Left lung (tissue), 14 donors: ENCODE measurements at places on chromosomes 12 and 14. TPM values are rescaled to one million over a fixed set of nuclear protein-coding genes. Genes with fewer than 3 reads are reported as not detected.

Gene TAS2R7
- total RNA-seq, result not detected

DNA sequence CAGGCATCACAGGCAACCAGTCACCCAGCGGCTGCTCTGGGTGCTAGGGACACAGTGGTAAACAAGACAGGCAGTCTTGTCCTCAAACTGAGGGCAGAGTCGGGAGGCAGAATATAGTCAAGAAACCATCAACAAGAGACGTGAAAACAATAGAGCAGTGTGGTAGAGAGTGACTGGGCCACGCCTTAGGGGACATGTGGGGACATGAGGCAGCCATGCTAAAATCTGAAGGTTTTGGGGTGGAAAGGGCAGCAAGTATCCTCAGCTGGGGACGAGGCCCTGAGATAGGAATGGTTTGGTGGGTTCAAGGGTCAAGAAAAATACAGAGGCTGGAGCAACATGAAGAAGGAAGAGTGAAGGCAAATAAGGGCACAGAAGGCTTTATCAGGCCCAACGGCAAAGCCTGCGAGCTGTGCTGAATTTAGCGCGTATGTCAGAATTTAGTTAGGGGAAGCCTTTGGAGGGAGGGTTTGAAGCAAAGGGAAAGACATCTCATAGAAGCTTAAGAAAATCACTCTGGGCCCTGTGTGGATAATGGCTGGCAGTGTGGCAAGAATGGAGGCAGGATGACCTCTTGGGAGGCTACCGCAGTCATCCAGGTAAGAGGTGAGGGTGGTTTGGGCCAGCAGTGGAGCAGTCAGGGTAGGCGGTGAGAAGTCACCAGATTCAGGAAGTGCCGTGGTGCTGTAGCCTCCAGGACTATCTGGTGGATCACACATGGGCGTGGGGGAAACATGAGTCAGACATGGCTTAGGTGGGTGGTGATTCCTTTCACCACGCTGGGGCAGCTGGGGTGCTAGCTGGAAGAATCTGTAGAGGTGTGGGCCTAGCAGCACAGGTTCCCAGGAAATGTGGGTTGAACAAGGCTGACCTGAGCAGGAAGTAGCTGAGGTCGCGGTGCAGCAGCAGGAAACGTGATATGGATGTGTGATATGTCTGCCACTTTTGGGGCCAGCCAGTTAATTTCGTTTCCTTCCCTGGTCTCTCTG is 3.0 kb downstream of the EVL start:
- no peaks in the 10 kb centered on the region for H3K27me3 ChIP-seq
- H3K27ac ChIP-seq, result peak overlapping the region; percentile 88
- H3K4me3 ChIP-seq, result no peak overlapping the region
- H3K4me1 ChIP-seq, result peaks cover 12% of the 10 kb centered on the region
- H3K36me3 ChIP-seq, result no peaks in the 10 kb centered on the region

Gene PLEKHG3
- 31.9 TPM for total RNA-seq

DNA sequence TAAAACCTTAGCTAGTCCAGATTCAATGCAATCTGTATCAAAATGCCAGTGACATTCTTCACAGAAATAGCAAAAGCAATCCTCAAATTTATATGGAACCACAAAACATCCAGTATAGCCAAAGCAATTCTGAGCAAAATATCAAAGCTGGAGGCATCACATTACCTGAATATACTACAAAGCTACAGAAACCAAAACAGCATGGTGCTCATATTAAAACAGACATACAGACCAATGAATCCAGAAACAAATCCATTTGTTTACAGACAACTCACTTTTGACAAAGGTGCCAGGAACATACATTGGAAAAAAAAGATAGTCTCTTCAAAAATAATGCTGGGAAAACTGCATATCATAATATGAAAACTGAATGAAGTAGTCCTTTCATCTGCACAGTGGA is 4.8 kb downstream of the KLRC4 start:
- H3K4me1 ChIP-seq, result no peaks in the 10 kb centered on the region
- no peak overlapping the region for H3K4me3 ChIP-seq
- no peaks in the 10 kb centered on the region for H3K36me3 ChIP-seq

Gene CLEC2D
- 15.9 TPM for total RNA-seq

DNA sequence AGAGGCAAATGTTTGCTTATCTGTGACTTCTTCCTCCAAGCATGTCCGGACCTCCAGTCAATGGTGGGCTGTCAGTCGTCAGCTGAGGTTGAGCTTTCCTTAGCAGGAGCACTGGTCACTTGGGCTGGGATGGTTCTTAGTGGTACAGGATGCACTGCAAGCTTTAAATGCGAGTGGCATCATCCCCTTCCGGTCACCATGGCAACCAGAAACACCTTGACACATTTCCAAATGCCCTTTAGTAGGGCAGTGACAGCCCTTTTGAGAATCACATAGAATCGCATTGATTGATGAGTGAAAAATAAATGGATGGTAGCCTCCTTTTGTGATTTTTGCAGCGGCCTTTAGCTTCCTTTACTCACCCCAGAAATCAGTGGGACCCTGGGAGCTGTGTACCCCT is 24.1 kb downstream of the NTF3 start:
- no peak overlapping the region for H3K27ac ChIP-seq
- no peaks in the 10 kb centered on the region for H3K4me1 ChIP-seq
- no peaks in the 10 kb centered on the region for H3K36me3 ChIP-seq
- no peak for DNase-seq

DNA sequence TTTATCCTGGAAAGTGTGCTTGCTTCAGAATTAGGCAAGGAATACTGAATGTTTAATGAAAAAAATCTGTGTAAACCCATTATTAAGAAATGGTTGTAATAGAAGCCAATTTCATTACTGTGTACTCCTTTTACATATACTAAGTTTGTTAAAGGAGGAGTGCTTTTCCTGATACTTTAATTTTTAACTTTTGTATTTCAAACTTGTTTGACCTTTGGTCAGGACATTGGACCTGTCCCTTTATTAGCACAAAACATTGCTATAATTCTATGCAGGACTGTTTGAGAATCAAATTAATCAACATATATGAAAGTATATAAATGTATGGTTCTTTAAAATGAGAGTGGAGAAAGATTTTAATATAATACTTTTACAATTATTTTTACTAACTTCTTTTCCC is 659.6 kb downstream of the TMTC2 start:
- no peaks in the 10 kb centered on the region for H3K27me3 ChIP-seq
- no peaks in the 10 kb centered on the region for H3K4me1 ChIP-seq
- H3K27ac ChIP-seq, result no peak overlapping the region
- H3K4me3 ChIP-seq, result no peak overlapping the region
- H3K36me3 ChIP-seq, result no peaks in the 10 kb centered on the region

GRCh38 chr12:130431176-130431575 is 93.5 kb downstream of the PIWIL1 start:
- no peaks in the 10 kb centered on the region for H3K27me3 ChIP-seq
- H3K27ac ChIP-seq, result no peak overlapping the region
- DNase-seq, result no peak
- no peak overlapping the region for H3K4me3 ChIP-seq
- H3K4me1 ChIP-seq, result no peaks in the 10 kb centered on the region

GRCh38 chr12:118327391-118327790 is 45.3 kb downstream of the TAOK3 start:
- no peak overlapping the region for H3K4me3 ChIP-seq
- H3K27ac ChIP-seq, result no peak overlapping the region
- no peaks in the 10 kb centered on the region for H3K36me3 ChIP-seq
- DNase-seq, result no peak
- no peaks in the 10 kb centered on the region for H3K27me3 ChIP-seq

Gene MMP14
- total RNA-seq, result 225 TPM

Gene ATF1
- 33.0 TPM for total RNA-seq

- H3K4me3 ChIP-seq, result no peak overlapping the region
- DNase-seq, result no peak
- H3K4me1 ChIP-seq, result no peaks in the 10 kb centered on the region
- no peaks in the 10 kb centered on the region for H3K36me3 ChIP-seq
- no peak overlapping the region for H3K27ac ChIP-seq
Observed at GRCh38 chr12:95922231-95922630, 20.2 kb downstream of the CCDC38 start.

DNA sequence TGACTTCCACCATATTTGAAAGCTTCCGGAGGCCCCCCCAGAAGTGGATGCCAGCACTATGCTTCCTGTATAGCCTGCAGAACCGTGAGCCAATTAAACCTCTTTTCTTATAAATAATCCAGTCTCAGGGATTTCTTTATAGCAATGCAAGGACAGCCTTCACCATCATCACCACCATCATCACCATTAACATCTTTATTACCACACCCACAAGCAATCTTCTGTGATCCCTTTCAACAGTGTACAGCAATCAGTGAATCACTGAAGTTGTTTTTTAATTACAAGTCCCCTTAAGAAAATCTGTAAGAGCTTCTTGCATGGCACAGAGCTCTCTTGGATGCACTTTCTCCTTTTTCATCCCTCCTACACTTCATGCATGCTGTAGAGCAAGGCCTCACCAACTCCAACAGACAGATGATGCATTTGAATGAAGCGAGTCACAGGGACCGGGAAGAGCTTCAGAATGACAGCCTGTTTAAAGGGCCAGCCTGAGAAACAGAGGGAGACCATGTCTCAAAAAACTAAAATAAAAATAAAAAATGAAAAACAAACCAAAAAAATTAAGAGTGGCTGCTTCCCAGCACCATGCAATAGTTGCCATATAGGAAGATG is 83.6 kb upstream of the VASH1 start:
- H3K27ac ChIP-seq, result no peak overlapping the region
- H3K27me3 ChIP-seq, result no peaks in the 10 kb centered on the region
- no peaks in the 10 kb centered on the region for H3K4me1 ChIP-seq
- no peaks in the 10 kb centered on the region for H3K36me3 ChIP-seq
- DNase-seq, result no peak

Gene COX8C
- not detected for total RNA-seq

DNA sequence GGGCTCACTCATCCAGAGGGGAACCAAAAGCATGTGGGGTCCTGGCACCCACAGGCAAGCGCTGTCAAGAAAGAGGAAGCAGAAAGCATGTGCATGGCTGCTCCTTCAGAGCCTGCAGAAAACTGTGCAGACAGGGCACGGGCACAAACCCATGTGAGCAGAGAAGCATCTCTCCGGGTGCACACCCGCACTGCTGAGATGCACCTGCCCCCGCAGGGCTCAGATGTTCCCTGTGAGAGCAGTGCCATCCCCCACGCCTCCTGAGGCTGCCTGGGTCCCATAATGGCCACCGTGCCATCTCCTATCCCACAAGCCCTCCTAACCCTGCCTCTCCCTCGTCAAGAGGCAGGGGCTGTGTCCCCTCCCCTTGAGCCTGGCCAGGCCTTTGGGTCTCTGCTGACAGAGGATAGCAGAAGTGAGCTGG is 32.3 kb upstream of the INF2 start:
- no peak for DNase-seq
- no peaks in the 10 kb centered on the region for H3K36me3 ChIP-seq
- H3K4me1 ChIP-seq, result no peaks in the 10 kb centered on the region
- H3K27ac ChIP-seq, result no peak overlapping the region
- H3K4me3 ChIP-seq, result no peak overlapping the region
- H3K27me3 ChIP-seq, result no peaks in the 10 kb centered on the region

GRCh38 chr12:77995436-77996167 is 164.9 kb downstream of the NAV3 start:
- H3K4me1 ChIP-seq, result peaks cover 16% of the 10 kb centered on the region
- no peak for DNase-seq
- H3K36me3 ChIP-seq, result no peaks in the 10 kb centered on the region

Gene DCN
- total RNA-seq, result 1,049 TPM

Gene RPL10L
- not detected for total RNA-seq

- H3K27ac ChIP-seq, result no peak overlapping the region
- H3K36me3 ChIP-seq, result no peaks in the 10 kb centered on the region
- no peak for DNase-seq
Observed at GRCh38 chr14:53947094-53947445, 9.6 kb downstream of the BMP4 start.

Gene DUSP16
- total RNA-seq, result 45.6 TPM

DNA sequence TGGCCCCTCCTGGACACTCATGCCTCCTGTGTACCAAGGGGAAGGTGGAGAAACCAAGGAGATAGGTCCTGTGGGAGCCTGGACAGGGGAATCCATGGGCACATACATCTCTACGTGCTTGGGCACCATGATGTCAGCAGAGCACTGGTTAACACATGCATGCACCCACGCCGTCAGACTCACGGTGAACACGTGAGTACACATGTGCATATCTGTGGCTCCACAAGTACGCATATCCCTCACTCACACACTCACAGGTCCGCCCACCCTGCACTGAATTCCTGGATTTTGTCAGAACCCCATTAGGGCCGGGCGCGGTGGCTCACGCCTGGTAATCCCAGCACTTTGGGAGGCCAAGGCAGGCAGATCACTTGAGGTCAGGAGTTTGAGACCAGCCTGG is 29.1 kb upstream of the COX6A1 start:
- H3K4me3 ChIP-seq, result no peak overlapping the region
- H3K4me1 ChIP-seq, result no peaks in the 10 kb centered on the region
- H3K27me3 ChIP-seq, result no peaks in the 10 kb centered on the region
- no peaks in the 10 kb centered on the region for H3K36me3 ChIP-seq

Gene RASSF9
- 8.2 TPM for total RNA-seq
